ENCODE measurements at places on chromosomes 6 and 20.

DNA sequence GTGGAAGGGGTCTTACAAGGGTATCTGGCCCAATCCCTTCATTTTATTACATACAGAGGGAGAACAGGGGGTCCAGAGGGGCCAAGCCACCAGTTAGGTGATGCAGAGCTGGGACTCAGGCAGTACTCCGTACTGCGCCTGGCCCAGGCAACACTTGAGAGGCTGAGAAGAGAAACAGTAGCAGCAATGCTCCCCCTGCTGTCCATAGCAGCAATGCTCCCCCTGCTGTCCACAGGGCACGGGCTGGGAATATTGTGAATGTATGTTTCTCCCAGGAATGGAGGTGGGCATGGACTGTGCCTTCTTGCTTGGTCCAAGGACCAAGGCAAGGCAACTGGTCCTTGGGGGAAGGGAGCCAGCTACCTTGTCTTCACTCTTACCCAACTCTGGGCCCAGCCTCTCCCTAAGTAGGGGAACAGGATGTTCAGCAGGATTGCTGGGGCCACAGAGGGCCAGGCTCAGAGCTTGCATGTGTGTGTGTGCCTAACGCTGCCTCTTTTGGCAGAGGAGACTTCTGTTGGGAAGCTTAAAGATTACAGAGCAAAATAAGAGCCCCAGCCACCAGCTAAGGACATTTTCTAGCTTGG is 14.8 kb upstream of the FAM83C start:
- no peak for DNase-seq

GRCh38 chr6:88374553-88374952 is 208.4 kb upstream of the CNR1 start:
- no peak for DNase-seq

DNA sequence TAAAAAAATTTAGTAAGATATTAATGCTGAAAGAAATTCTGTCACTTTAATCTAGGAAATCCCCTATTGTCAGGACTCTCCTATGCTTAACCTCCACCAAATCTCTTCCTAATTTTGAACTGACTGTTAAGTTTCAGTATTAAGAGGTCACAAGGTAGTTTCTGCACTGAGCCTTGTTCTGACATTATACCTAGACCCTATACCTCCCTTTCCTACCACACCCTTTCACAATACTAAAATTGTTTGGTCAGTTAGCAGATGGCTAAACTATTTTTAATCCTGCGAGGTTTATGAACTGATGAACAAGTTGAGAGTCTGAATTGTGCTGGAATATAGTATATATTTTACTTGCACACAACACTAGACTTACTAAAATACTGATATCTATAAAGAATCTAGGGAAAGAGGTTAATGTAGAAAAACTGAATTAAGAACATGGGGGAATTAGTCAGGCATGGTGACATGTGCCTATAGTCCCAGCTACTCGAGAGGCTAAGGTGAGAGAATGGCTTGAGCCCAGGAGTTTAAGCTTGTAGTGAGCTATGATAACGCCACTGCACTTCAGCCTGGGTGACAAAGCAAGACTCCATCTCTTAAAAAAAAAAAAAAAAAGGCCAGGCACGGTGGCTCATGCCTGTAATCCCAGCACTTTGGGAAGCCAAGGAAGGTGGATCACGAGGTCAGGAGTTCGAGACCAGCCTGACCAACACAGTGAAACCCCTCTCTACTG is 51.5 kb downstream of the HBS1L start:
- DNase-seq, result no peak

- peak; percentile 90 for DNase-seq
Measured at GRCh38 chr6:43570876-43571441, 4.9 kb downstream of the XPO5 start.

GRCh38 chr6:21181866-21182265 is 411.7 kb upstream of the SOX4 start:
- DNase-seq, result no peak

- no peak for DNase-seq
Measured at GRCh38 chr20:15491575-15491974, 1081.7 kb downstream of the KIF16B start.

DNA sequence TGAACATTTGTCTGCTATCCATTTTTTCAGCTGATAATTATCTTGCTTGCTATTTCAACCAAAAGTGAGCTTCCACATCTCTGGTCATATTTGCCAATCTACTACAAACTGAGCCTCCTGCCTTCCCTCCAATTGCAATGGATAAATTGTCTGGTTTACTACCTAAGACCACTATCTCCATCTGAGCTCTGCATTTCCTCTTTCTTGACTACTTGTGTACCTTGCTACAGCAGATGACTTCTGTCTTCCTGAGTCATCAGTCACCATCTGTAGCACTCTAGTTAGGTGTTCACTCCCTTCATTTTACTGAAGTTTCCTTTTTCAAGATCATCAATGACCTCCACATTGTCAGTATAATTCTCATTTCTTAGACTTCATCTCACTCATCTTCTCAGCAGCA is 33.5 kb upstream of the PHIP start:
- no peak for DNase-seq

DNA sequence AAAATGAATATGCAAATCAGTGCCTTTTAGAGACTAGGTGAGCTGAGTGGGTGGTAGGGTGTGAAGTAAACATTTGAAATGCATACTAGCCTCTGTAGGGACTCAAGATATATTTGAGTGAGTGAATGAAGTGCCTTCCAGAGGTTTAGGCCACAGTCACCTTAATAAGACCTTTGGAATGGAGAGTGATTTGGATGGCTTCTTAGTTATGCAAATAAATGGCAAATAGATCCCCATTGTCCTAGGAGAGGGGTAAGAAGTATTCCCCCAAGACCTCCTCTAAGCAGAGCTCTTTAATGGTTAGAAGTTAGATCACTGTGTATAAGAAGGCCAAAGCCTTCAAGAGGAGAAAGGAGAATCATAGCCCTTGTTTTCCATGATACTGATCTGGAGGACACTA is 47.8 kb upstream of the IMPG1 start:
- DNase-seq, result no peak

GRCh38 chr6:34386316-34387137 is 5.9 kb downstream of the NUDT3 start:
- no peak for DNase-seq

- DNase-seq, result no peak
Measured at GRCh38 chr6:42393339-42393738, 58.4 kb downstream of the TRERF1 start.

DNA sequence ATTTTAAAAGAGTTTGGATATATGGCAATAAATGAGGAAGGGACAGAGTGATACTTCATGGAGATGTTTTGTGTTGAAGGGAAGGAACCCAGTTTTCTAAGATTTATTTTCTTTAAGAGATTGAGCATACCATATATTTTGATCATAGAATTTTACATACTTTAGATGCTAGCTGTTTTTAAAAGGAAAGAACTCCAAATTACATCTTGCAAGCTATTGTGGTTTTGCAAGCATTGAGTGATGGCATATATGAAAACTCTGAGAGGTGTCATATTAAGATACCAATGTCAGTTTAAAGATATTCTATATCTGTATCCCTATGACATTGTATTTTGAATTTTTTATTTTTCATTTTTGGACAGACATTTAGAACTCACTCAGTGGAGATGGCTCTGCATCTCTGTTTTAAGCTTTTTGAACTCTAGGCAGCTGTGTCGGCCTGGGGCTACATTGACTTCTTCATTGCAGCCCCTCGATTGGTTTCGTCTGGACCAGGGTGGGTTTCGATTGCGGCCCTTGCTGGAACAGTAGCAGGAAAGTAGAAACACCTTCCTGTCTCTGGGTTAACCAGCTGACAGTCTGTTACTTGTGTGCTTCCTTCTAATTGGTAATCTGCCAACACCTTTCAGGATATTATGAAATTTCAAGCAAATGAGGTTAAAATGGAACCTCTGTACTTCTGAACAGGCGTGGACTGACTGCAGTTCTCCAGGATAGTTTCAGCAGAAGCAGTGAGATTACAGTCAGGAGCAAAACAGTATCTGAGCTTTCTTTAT is 14.0 kb downstream of the IGF2R start:
- DNase-seq, result no peak

DNA sequence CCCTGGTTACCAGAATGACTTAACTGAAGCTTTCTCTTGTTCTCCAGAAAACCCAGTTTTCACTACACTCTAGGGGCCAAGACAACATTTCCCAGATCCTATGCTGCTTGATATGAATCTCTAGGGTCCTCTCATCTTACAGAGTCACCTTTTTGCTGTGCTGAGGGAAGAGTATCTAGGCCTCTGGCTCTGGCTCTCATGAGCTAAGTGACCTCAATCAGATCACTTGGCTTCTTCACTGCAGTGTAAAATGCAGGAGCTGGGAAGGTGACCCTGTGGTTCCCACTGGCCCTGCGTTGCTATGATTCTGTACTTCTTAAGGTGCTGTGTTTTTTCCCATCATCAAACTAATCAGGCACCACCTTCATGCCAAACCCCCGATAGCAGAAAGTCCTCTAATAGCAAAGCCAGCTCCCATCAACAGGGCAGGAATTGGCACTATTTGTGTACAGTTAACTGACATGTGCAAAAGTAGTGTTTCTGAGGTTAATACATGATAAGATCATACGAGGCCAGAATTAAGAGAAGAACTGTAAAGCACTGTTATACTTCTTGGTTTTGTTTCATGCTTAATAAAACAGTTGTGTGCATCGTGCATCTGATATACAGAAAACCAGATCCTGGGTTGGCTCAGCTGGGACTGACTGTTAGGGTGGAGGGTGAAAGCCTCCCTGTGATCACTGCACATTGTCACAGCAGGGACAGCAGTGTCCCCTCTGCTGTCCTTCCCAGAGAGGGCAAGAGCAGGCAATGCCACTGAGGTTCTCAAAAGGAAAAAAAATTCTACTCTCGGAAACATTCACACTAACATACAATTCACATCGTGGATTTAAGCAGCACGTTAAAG is 46.7 kb downstream of the CNKSR3 start:
- DNase-seq, result no peak

DNA sequence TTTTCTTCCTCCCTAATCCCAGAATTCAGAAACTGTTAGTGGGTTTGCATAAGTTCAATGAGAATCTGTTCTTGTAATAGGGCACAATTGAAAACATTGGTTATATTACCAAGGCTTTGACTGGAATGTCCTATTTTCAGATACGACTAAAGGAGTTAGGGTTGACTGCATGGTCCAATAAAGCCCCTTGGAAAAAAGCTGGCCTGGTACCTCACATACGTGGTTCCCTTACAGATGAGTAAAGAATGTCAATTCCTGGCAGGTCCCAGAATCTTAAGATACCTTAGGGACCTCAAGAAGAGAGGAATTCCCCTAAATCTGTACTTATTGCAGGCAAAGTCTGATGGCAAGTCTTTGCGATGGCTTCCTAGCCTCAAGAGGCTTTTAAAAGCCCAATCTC is 4.6 kb downstream of the PPDPF start:
- DNase-seq, result no peak

GRCh38 chr20:32651537-32651936 is 22.2 kb downstream of the C20orf203 start:
- DNase-seq, result no peak

- no peak for DNase-seq
Measured at GRCh38 chr6:126620719-126621118, 280.8 kb downstream of the CENPW start.

- DNase-seq, result no peak
Measured at GRCh38 chr6:111603685-111604084, 2.0 kb downstream of the TRAF3IP2 start.

DNA sequence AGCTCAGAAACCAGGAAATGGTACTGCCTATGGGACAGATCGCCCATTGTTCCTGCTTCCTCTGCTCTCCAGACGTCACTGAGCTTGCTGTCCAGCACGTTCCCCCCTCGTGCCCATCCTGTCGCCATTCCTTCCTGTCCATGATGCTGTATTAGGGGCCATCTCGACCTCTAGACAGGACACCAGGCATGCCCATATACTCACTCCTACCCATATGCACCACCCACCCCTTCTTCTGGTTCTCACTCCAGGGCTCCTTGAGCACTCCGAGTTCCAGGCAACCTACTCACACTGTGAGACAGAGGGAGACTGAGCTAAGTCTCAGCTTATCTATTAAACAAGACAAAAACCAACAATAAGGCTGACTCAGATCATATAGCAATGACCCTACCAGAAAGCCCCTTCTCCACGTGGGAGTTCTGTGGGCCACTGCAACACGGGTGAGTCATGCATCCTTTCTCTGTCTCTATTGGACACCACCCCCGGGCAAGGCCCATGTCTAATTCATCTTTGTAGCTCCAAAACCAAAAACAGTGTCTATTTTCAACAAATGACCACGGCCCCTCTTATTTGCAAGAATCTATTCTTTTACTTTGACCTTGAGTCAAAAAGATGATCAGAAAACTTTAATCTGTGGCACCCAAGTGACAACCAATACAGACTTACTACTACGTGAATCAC is 65.7 kb downstream of the PSMG4 start:
- no peak for DNase-seq

DNA sequence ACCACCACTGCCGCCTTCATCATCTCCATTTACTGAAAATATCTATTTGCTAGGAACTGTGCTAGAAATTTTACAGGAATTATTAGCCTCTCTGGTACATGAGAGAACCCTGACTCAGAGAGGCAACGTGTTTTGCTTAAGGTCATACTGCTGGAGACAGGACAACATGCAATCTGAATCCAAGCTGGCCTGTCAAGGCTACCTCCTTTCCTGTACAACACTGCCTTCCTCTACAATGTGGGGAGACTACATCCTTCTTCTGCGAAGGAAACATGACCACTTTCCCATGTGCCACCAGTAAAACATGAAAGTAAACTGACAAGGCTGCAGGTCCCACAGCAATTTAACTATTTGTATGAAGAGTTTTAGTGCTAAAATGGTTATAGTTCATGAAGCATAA is 200.9 kb downstream of the BACH2 start:
- DNase-seq, result no peak

DNA sequence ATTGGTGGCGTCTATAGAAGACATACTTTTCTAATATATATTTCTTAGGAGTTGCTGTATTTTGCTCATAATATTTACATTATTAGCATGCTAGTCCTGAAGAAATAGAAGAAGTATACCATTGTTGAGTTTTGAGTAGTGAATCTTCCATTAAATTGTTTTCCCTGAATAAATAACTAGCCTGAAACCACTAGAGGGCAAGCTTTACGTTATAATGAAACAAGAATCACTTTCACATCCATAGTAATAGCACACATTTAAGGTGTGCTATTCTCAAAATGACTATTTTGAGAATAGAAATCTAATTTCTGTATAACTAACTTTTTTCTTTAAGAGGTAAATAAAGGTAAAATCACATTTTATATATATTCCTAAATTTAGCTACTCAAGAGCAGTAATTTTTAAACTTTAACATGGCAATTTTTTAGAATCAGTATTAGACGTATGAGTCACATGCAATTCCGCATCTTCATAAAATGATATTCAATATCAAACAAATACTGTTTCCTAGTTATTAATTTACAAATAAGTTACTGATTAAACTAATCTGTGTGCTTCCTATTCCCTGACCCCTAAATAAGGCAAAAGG is 213.2 kb upstream of the MANEA start:
- DNase-seq, result no peak

GRCh38 chr6:144036835-144037195 is 28.8 kb upstream of the PLAGL1 start:
- DNase-seq, result no peak

DNA sequence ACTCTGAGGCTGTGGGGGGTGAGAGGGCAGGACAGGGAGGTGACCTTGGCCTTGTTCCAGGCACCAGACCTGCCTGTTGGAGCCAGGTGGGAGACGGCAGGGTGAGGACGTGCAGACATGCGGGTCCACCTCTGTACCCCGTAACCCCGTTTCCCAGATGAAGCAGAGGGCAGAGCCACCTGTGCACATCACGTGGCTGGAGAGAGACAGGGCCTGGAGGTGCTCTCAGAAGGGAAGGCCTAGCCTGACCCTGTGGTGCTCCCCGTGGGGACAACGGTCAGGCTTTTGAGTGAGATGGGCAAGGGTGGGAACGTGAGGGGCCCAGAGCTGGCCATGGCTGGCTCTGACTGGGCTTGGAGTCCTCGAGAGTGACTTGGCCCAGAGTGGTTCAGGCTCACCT is 6.6 kb downstream of the NTSR1 start:
- DNase-seq, result no peak

Measured in T-helper 1 cell (primary cell).